ENCODE measurements at places on chromosomes 7 and 10.
A peak's percentile ranks its signal among the peaks of the same experiment; 100 is the strongest.

GRCh38 chr7:29032146-29032545, 74.0 kb upstream of the TRIL start:
- DNase-seq = no peak

DNA sequence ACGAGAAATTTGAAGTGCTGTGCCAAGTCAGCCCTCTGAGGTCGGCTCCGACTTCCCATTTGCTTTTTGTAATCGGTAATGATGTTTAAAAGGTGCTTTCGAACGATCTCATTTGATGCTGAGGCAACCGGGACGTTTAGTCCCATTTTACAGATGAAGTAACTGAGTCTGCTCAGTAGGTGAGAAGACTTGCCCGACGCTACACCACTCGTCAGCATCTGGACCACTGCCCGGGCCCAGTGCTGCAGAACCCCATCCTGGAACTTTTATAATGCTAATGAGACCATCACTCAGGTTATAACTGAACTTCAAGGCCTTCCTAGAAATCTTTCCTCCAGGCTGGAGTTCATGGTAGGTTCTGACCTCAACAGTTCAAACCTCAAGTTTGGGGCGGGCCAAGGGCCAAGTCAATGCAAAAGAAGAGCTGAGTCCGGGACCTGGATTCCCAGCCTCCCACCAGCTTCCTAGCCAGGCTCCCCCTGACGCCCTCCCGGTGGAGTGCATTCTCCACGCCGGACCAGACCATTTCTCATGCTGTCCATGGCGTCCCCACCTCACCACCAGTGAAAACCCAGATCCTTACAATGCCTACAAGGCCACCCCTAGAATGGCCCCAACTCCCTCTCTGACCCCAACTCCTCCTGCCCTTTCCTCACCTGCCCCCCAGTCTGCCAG, 699 bp upstream of the PDLIM1 start:
- DNase-seq = no peak

DNA sequence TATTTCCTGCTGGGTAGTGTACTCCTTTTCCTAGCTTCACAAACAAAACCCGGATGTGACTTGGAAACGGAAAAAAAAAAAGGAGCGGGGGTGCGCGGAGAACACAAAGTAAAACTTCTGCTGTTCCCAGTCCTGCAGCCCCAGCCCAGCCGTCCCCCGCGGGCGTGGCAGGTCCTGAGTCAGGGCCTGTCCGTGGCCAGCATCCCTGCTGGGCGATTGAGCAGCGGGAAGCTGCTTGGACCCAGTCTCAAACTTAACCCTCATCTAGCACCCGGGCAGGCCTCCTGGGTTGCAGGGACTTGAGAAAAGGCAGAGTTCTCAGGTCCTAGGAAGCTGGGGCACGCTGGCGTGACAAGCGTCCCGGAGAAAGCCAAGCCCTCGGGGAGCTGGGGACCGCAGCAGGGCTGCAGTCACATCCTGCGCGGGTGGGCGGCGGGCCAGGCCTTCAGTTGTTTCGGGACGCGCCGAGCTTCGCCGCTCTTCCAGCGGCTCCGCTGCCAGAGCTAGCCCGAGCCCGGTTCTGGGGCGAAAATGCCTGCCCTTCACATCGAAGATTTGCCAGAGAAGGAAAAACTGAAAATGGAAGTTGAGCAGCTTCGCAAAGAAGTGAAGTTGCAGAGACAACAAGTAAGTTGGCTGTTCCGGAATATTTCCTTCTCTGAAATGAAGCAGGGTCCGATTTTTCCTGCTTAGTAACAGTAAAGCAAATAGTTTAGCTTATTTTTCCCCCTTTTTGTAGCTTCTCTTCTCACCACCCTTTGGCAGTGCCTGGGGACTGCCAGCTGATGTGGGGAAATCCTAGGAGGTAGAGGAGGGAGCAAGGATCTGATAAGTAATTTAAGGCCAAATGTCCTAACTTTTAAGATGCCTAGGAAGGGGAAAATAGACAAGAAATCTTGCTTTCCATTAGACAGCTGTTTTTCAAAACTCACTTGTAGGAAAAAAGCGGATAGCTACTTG, at the start of gene GNG11:
TSS of gene GNG11 (plus strand) at position 129 of the 960 bp plus-strand sequence. CDS start at position 532, 403 bp downstream.
- DNase-seq = peak; percentile 38

GRCh38 chr10:63241841-63242281, 108.7 kb downstream of the NRBF2 start:
- DNase-seq = no peak

- DNase-seq = no peak
Observed at GRCh38 chr7:98630770-98631169, 13.7 kb downstream of the NPTX2 start.

DNA sequence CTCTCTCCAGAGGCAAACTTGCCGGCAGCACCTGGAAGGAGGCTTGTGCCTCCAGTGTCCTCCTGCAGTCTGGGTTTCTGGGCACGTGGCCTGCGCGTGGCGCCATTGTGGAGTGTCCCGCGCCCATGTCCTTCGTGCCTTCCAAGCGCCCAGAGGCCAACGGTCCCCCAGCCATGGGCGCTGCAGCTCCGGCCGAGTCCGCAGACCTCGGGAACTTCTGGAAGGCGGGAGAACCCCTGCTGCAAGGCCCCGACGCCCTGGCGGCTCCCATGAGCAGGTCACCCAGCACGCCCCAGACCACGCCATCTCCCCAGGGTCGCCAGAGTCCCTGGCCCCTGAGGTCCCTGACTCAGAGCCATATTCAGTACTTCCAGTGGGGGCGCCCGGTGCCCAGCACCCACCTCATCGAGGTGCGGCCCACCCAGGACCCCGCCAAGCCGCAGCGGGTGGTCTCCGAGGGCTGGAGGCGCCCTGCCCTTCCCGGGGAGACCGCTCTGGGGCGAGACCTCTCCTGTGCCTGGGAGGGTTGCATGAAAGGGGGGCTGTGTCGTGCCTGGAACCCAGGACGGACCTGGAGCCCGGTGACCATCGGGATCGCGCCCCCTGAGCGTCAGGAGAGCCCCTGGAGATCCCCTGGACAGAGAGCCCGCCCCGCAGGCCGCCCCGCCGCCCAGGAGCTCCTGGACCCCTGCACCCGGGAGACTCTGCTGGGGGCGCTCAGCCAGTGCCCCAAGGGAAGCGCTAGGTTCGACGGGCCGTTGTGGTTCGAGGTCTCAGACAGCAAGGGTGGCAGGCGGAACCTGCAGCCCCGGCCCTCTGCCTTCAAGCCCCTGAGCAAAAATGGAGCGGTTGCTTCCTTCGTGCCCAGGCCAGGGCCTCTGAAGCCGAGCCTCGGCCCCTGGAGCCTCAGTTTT, at the start of gene POM121L12:
TSS of gene POM121L12 (plus strand) at position 135 of the 914 bp plus-strand sequence. CDS start at position 174, 39 bp downstream.
- DNase-seq = no peak

- no peak for DNase-seq
Observed at GRCh38 chr7:124590814-124591213, 174.8 kb downstream of the GPR37 start.

- DNase-seq = no peak
Observed at GRCh38 chr10:112826018-112826697, 123.9 kb upstream of the TCF7L2 start.

DNA sequence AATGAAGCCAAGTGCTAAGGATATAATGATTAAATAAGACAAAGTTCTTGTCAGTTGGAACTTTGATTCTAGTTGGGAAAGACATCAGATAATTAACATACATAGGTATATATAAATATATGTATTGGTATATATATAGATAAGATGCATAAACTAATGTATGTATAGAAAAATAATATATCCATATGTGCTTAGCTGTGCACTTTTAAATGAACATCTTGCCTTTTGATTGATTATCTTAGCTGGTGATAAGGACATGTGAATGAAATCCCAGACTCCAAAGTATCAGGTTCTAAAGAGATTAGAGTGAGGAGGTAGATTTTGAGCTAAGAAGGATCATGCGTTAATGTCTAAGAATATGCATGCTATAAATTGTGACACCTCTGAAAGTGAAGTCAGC, 357.6 kb downstream of the GFRA1 start:
- DNase-seq = no peak

DNA sequence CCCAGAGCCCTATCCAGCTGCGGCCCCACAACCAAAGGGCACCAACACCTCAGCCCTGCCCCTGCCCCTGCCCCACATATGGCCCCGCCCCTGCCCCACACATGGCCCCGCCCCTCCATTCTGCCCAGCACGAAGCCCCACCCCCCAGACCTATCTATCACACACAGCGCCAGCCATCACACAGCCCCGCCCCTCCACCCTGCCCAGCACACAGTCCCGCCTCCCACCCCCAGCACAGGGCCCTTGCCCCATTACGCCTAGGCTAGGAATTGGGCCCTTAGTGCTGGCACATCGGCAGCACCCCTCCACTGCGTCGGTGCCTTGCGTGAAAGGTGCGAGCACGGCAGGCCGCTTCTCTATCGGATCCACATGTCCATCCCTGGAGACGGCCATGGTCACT, 126.8 kb downstream of the MAD1L1 start:
- DNase-seq = no peak

GRCh38 chr10:86167762-86168128, 198.8 kb downstream of the GRID1 start:
- no peak for DNase-seq

GRCh38 chr10:84551437-84552120, 223.2 kb downstream of the CCSER2 start:
- DNase-seq = no peak

DNA sequence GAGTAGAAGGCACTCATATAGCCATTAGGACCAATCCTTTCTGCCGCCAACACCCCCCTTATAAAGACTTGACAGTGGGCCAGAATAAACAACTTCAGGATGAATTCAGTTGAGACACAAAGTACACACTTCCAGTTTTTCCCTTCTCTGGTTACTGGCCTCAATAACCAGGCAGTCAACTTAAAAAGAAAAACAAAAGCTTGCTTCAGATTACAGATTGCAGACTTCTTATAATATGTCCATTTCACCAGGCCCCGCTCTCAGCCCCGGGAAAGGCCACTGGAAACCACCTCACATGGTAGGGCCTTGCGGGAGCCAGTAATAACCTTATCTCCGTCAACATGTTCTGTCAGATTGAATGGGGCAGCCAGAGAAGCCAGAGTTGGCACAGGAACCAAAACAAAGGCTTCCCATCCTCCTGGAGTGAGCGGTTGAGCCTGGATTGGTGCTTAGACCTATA, 108.8 kb downstream of the EGFR start:
- no peak for DNase-seq

DNA sequence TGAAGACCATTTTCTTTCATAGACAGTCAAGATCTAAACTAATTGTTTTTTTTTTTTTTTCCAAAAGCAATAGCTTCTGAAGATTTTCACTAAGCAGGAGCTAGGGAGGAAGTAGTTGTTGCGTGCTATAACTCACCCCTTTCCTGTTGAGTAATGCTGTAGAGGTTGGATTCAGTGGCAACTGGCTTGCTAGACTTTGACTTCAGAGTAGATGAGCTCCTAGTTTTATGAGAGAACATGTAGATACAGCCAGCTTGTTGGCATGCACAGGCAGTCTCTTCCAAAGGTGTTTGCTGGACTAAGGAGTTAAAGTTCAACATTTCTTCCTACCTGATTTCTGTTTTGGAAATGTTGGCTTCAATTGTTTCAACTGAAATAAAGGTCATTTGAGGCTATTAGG, 66.2 kb upstream of the MXI1 start:
- DNase-seq = no peak

- DNase-seq = no peak
Observed at GRCh38 chr7:142168746-142169145, 57.2 kb downstream of the MGAM2 start.

DNA sequence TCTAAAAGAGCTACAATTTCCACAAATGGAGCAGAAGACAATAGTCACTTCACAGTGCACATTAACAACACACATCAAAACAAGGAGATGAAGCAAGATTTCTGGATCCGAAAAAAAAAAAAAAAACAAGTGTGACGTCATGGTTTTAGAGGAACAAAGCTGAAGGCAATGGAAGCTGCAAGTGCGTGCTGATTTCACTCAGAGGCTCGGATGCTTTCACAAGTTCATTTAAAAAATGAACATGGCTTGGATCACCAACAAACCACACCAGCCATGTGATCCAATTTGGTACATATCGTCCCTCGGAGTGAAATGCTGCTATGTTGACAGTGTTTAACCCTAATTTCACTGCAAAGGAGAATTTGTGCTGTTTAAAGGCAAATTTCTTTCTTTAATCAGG, 337.0 kb upstream of the PRKCQ start:
- no peak for DNase-seq

GRCh38 chr7:134527979-134528371, 608 bp downstream of the AKR1B10 start:
- DNase-seq = no peak

DNA sequence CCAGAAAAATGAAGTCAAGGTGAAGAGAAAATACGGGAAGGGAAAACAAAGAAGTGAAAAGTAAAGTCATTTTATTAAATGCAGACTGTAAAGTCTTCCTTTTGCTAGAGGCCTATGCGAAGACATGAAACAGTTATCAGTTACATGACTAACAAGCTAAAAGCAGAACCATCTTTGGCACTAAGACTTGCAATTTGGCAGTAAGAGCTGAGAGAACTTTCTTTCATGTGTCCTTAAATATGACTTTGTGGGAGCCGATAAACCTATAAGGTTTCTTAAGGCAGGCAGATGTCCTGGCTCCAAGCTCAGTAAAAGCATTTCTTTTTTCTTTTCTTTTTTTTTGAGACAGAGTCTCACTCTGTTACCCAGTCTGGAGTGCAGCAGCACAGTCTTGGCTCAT, 10.4 kb downstream of the ANLN start:
- DNase-seq = no peak

GRCh38 chr7:13717031-13717430, 272.4 kb downstream of the ETV1 start:
- no peak for DNase-seq

DNA sequence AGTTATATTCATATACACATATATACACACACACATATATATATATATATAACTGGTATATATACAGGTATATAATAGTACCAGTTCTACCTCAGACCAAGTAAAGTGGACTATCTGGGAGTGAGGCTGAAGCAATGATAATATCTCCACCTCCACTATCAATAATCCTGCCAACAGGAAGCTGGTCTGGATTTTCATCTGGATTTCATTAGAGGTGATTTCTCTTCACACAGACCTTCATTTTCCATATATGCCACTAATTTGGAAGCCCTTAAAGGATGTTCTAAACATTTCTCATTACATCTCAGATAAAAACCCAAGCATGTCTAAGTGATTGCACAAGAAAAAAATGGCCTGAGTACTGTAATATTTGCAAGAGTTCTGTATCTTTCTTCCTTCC, 1.7 kb upstream of the SLC35B4 start:
- no peak for DNase-seq

DNA sequence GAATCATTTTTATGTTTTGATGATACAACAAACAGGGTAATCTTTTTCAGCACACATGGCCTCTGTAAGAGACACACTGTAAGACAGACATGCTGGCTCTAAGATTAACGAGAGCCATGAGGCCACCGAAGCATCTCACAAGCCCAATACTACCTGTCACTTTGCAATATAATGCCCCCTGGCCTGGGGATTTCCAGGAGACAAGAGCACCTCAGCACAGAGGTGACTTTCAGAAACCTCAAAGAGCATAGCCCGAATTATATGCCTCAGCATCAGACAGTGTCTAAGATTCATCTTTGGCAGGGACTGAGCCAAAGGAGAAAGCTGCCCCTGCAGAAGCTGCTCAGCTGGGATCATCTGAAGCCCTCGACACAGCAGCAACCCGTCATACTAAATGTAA, 44.2 kb upstream of the TMEM213 start:
- DNase-seq = no peak

GRCh38 chr7:133633055-133633454, 380.2 kb downstream of the EXOC4 start:
- DNase-seq = no peak
